ENCODE measurements at places on chromosomes 13 and 19.

DNA sequence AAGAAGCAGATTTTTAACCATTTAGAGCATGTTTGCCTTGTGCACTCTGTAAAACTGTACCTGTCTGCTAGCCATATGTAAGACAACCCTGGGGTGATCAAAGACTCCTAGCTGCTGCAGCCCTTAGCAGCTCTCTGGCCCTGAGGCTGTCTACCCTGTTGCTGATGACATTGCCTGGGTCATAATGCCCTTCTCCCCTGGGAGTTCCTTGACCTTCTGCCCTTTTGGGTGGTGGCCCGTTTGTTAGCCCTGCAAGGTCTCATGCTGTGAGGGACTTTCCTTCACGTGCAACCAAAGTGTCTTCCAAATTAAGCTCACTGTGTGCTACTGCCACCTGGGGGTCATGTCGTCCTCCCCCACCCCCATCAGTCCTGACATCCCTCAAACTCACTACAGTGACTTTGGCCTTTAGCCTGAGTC lies 7.4 kb downstream of the GPC6 start:
- DNase-seq: no peak

DNA sequence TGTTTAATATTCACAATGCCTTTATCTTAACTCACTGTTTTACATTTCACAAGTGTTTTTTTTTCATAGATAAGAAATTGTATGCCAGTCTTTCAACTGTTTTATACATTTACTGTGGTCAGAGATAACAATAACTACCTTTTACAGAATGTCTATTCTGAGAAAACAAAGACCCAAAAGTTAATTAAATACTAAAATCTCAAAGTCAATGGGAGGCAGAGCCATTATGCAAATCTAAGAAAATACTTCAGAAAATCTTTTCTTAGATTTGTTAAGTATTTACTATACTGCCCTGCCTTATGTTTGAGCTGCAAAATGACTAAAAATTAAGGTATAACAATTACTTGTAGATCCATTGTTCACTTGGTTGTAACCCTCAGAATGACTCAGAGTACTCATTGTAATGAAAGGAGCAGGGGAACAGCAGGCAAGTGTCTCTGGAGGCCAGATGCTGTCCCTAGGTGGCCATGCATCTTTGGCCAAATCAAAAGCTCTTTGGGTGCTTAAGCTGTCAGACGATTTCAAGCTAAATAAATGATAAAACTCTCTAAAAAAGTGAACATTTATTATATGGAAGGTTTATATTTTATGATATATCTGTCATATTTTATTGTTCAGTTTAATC lies 770.1 kb upstream of the PCDH20 start:
- no peak for DNase-seq

DNA sequence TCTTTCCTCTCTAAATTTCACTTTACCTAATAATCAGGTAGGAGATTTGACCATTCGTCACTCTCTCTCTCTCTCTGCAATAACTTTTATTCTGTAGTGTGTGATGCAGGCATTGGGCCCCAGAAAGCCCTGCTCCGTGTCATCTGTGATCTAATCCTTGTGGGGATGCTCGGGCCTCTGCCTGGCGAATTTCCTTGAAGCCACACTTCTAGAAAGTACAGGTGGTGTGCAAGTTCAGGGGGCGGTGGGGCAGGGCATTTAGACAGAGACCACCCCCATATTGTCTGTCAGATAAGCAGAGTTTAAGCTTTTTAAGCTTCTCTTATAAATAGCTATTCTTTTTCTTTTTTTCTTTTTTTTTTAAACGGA lies 53.4 kb upstream of the GPR12 start:
- no peak for DNase-seq

DNA sequence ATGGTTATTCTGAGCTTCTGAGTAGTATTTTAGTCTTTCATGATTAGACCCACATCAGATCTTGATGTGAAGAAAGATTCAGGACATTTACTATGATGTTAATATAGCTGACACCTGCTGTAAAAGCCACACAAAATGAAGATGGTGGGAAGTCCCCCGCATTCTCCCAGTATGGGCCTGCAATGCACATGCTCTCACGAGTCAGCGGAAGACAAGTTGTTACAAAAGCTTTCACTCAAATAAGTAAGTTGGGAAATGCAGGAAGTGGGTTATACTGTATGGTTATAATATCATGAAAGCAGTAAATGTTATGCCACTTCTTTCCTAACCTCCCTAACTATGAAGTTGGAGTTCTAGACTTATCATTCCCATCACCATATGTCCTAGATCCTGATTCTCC lies 171.9 kb downstream of the KLF5 start:
- DNase-seq: no peak

GRCh38 chr19:14002571-14003250 lies 3.4 kb downstream of the RFX1 start:
- no peak for DNase-seq

- DNase-seq: peak; percentile 88
Observed at GRCh38 chr13:113153810-113154748, 4.4 kb upstream of the PROZ start.

Measured in colonic mucosa (tissue), 4 donors.